ENCODE measurements at places on chromosomes 5 and 9.

GRCh38 chr9:113380869-113381378 lies 4.1 kb upstream of the HDHD3 start:
- no peaks in the 10 kb centered on the region for H3K36me3 ChIP-seq
- peak overlapping the region; percentile 89 for H3K27ac ChIP-seq
- H3K27me3 ChIP-seq: no peaks in the 10 kb centered on the region
- peaks cover 36% of the 10 kb centered on the region for H3K4me1 ChIP-seq

GRCh38 chr9:113471566-113471965 lies 8.0 kb downstream of the RGS3 start:
- no peaks in the 10 kb centered on the region for H3K36me3 ChIP-seq
- H3K4me1 ChIP-seq: peaks cover 3% of the 10 kb centered on the region
- H3K27me3 ChIP-seq: no peaks in the 10 kb centered on the region
- H3K27ac ChIP-seq: no peak overlapping the region
- no peak for DNase-seq

GRCh38 chr9:8717146-8717545 lies 917.6 kb upstream of the DMAC1 start:
- DNase-seq: no peak
- H3K4me1 ChIP-seq: no peaks in the 10 kb centered on the region
- no peak overlapping the region for H3K27ac ChIP-seq
- H3K27me3 ChIP-seq: no peaks in the 10 kb centered on the region

DNA sequence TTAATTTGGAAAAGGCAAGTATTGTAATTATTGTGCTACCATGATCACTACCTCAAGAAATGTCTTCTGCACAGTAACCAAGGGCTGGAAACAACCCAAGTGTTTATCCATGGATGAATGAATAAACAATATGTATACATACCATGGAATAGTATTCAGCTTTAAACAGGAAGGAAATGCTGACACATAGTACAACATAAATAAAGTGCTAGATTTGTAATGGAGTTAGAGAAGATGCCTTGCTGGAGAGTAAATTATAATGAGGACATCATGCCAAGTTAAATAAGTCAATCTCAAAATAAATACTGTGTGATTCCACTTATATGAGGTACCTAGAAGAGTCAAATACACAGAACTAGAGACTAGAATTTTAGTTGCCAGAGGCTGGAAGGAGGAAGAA lies 160.0 kb downstream of the CCDC192 start:
- H3K4me3 ChIP-seq: no peak overlapping the region
- H3K27ac ChIP-seq: peak overlapping the region; percentile 46
- DNase-seq: no peak
- no peaks in the 10 kb centered on the region for H3K27me3 ChIP-seq
- no peaks in the 10 kb centered on the region for H3K36me3 ChIP-seq
- peaks cover 60% of the 10 kb centered on the region for H3K4me1 ChIP-seq

DNA sequence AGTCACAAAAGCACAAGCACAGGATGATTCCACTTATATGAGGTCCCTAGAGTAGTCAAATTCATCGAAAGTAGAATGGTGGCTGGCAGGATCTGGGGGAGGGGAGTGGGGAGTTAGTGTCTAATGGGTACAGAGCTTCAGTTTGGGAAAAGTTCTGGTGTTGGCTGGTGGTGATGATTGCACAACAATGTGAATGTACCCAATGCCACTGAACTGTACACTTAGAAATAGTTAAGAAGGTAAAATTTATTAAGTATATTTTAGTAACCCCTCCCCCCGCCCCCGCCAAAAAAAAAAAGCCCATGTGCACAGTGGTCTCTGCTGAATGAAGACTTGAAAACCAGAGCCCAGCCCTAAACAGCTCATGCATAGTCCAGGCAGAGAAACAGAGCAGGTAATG lies 24.8 kb upstream of the GTF3C5 start:
- no peak overlapping the region for H3K27ac ChIP-seq
- no peak overlapping the region for H3K4me3 ChIP-seq
- H3K4me1 ChIP-seq: peaks cover 15% of the 10 kb centered on the region

- H3K4me1 ChIP-seq: no peaks in the 10 kb centered on the region
- H3K27me3 ChIP-seq: no peaks in the 10 kb centered on the region
- H3K27ac ChIP-seq: no peak overlapping the region
- no peak for DNase-seq
Observed at GRCh38 chr9:134748591-134748990, 107.0 kb downstream of the COL5A1 start.

DNA sequence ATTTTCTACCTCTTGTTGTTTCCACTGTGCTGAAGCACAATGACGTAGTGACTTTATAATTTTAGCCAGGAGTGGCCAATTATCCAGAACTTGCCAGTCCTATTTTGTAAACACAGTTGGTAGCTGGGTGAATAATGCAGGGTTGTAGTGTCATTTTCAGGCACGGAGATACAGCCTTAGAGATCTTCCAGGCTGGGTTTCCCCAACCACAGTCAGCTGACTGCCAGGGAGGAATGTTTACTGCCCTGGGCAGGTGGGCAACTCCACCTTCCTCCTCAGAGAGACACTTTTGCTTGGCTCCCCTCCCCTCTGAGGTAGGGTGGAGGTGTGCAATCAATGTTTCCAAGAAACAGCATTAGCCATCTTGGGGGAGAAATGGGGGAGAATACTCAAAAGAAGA lies 228.1 kb upstream of the NR4A3 start:
- H3K4me1 ChIP-seq: no peaks in the 10 kb centered on the region
- no peaks in the 10 kb centered on the region for H3K27me3 ChIP-seq
- no peaks in the 10 kb centered on the region for H3K36me3 ChIP-seq
- no peak for DNase-seq
- no peak overlapping the region for H3K4me3 ChIP-seq

DNA sequence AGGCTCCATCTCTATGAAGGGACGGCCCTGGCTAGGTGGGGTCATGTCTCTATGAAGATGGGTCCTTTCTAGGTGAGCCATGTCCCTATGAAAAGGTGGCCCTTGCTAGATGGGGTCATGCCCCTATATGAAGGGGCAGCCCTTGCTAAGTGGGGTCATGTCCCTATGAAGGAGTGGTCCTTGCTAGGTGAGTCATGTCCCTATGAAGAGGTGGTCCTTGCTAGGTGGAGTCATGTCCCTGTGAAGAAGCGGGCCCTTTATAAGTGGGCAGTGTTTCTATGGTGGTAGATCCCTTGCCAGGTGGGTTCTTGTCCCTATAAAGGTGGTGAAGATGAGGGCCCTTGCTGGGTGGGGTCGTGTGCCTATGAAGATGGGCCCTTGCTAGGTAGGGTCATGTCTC lies 283.0 kb upstream of the IRX2 start:
- DNase-seq: no peak
- no peak overlapping the region for H3K4me3 ChIP-seq
- no peaks in the 10 kb centered on the region for H3K36me3 ChIP-seq
- H3K4me1 ChIP-seq: no peaks in the 10 kb centered on the region
- H3K27ac ChIP-seq: no peak overlapping the region

GRCh38 chr5:158899211-158899610 lies 200.5 kb downstream of the EBF1 start:
- no peaks in the 10 kb centered on the region for H3K27me3 ChIP-seq
- no peak for DNase-seq
- H3K4me1 ChIP-seq: peaks cover 4% of the 10 kb centered on the region

- H3K4me3 ChIP-seq: no peak overlapping the region
- DNase-seq: no peak
- no peak overlapping the region for H3K27ac ChIP-seq
- no peaks in the 10 kb centered on the region for H3K36me3 ChIP-seq
- no peaks in the 10 kb centered on the region for H3K4me1 ChIP-seq
- no peaks in the 10 kb centered on the region for H3K27me3 ChIP-seq
Observed at GRCh38 chr9:36416890-36417289, 16.8 kb upstream of the RNF38 start.

- no peaks in the 10 kb centered on the region for H3K36me3 ChIP-seq
- no peaks in the 10 kb centered on the region for H3K4me1 ChIP-seq
- DNase-seq: no peak
Observed at GRCh38 chr5:3342271-3343100, 253.1 kb upstream of the IRX1 start.

GRCh38 chr5:146291421-146292074 lies 47.1 kb upstream of the POU4F3 start:
- H3K27me3 ChIP-seq: no peaks in the 10 kb centered on the region
- H3K4me3 ChIP-seq: no peak overlapping the region
- no peak overlapping the region for H3K27ac ChIP-seq
- no peaks in the 10 kb centered on the region for H3K36me3 ChIP-seq
- DNase-seq: no peak

- H3K27ac ChIP-seq: no peak overlapping the region
- no peaks in the 10 kb centered on the region for H3K4me1 ChIP-seq
- DNase-seq: no peak
- H3K36me3 ChIP-seq: no peaks in the 10 kb centered on the region
- no peak overlapping the region for H3K4me3 ChIP-seq
Observed at GRCh38 chr5:78827725-78828124, 157.4 kb downstream of the ARSB start.

- no peaks in the 10 kb centered on the region for H3K36me3 ChIP-seq
- H3K4me1 ChIP-seq: no peaks in the 10 kb centered on the region
- no peak overlapping the region for H3K4me3 ChIP-seq
- H3K27me3 ChIP-seq: peaks cover 13% of the 10 kb centered on the region
Observed at GRCh38 chr5:141384471-141385267, 2.1 kb downstream of the PCDHGA7 start.

- no peaks in the 10 kb centered on the region for H3K4me1 ChIP-seq
- DNase-seq: no peak
- no peaks in the 10 kb centered on the region for H3K36me3 ChIP-seq
- H3K4me3 ChIP-seq: no peak overlapping the region
Observed at GRCh38 chr5:13692172-13692571, 252.3 kb downstream of the DNAH5 start.

DNA sequence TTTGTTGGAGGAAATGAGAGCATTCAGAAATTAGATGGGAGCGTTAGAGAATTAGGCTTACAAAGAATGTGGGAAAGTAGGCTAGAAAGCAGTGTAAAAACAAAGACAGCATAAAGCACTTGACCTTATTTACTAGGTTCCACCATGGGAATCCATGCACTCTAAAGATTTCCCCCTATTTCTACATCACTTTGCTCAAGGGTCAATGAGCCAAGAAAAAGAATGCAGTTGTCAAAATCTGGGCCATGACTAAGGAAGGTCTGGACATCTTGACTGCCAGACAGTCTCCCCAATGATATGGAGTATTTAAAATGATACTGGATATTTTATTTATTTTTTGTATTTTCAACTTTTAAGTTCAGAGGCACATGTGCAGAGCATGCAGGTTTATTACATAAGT lies 3.4 kb downstream of the TLR4 start:
- peaks cover 13% of the 10 kb centered on the region for H3K4me1 ChIP-seq
- H3K4me3 ChIP-seq: no peak overlapping the region
- no peaks in the 10 kb centered on the region for H3K27me3 ChIP-seq
- no peak for DNase-seq
- no peaks in the 10 kb centered on the region for H3K36me3 ChIP-seq

DNA sequence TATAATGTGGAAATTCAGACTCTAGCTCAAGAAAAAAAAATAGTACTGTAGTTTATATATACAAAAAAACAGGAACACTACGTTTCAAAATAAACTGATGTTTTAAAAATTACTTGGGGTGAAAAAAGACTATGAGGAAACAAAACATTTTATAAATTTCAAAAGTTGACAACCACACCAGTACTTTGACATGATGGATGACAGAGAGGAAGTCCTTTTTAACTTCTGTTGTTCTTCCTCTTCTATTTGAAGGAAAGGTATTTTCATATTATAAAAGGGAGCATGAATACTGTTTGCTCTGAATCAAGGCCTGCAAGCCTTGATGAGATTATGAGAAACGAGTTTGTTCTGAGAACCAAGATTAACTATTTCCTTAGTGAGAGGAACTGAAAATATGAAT lies 456.9 kb downstream of the TAF11L14 start:
- H3K4me1 ChIP-seq: no peaks in the 10 kb centered on the region
- no peak overlapping the region for H3K27ac ChIP-seq
- no peaks in the 10 kb centered on the region for H3K27me3 ChIP-seq
- H3K4me3 ChIP-seq: no peak overlapping the region

DNA sequence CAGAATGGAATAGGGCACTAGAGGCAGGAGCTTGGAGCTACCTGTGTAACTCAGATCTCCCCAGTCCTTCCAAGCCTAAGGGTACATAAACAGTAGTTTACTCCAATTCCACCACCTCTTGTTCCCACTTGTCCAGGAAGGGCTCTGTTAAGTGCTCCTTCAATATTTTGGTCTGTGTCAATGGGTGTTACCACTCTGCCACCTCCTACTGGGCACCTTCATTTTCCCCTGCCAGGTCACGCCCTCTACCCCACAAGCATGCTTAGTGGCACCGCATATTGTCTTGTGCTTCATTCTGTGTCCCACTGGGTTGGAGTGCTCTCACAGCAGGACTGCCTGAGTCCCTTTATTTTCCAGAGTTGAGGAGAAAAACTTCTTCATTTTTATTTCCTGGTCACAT lies 459.8 kb downstream of the ARHGEF28 start:
- no peak overlapping the region for H3K27ac ChIP-seq
- H3K4me1 ChIP-seq: no peaks in the 10 kb centered on the region
- no peak overlapping the region for H3K4me3 ChIP-seq
- no peaks in the 10 kb centered on the region for H3K27me3 ChIP-seq
- DNase-seq: no peak

GRCh38 chr9:135618866-135619598 lies 20.3 kb downstream of the GLT6D1 start:
- no peaks in the 10 kb centered on the region for H3K4me1 ChIP-seq
- peaks cover 17% of the 10 kb centered on the region for H3K27me3 ChIP-seq
- no peak overlapping the region for H3K4me3 ChIP-seq
- no peaks in the 10 kb centered on the region for H3K36me3 ChIP-seq
- DNase-seq: no peak

- no peaks in the 10 kb centered on the region for H3K4me1 ChIP-seq
- no peaks in the 10 kb centered on the region for H3K36me3 ChIP-seq
- no peaks in the 10 kb centered on the region for H3K27me3 ChIP-seq
- no peak for DNase-seq
- H3K4me3 ChIP-seq: no peak overlapping the region
Observed at GRCh38 chr5:127369796-127370195, 79.2 kb downstream of the MEGF10 start.

GRCh38 chr9:37574241-37574721 lies 1.9 kb downstream of the FBXO10 start:
- H3K27ac ChIP-seq: peak overlapping the region; percentile 95
- no peaks in the 10 kb centered on the region for H3K27me3 ChIP-seq
- DNase-seq: no peak

- no peak for DNase-seq
- H3K4me3 ChIP-seq: no peak overlapping the region
- H3K4me1 ChIP-seq: no peaks in the 10 kb centered on the region
Observed at GRCh38 chr9:75046725-75047345, 18.7 kb upstream of the CARNMT1 start.
